RWPE1 (cell line): ENCODE measurements at places on chromosomes 2 and 18.
A peak's percentile ranks its signal among the peaks of the same experiment; 100 is the strongest.

- no peak for DNase-seq
These were observed 782.8 kb downstream of the PLCL1 start for GRCh38 chr2:198587240-198587639.

GRCh38 chr2:40721595-40721994 is 269.7 kb upstream of the SLC8A1 start:
- DNase-seq = peak; percentile 48

GRCh38 chr2:176087330-176088047 is 3.7 kb upstream of the EVX2 start:
- DNase-seq = no peak

- DNase-seq = no peak
These were observed 392.7 kb upstream of the SLC8A1 start for GRCh38 chr2:40844353-40845277.

GRCh38 chr2:177667626-177668025 is 275.1 kb downstream of the AGPS start:
- no peak for DNase-seq

GRCh38 chr18:59196161-59196725 is 23.7 kb upstream of the GRP start:
- no peak for DNase-seq
